Activated T-helper 9 cell treated with anti-CD3 and anti-CD28 coated beads, Interleukin-2, amount 50 U/mL, for 16 hours (primary cell): ENCODE measurements at places on chromosomes 11 and 22.

- DNase-seq = no peak
Observed at GRCh38 chr11:70525006-70525405, 126.7 kb downstream of the CTTN start.

- no peak for DNase-seq
Observed at GRCh38 chr11:88535916-88536547, 198.5 kb upstream of the CTSC start.

- DNase-seq = peak; percentile 52
Observed at GRCh38 chr22:17785185-17786184, 11.2 kb upstream of the BID start.

DNA sequence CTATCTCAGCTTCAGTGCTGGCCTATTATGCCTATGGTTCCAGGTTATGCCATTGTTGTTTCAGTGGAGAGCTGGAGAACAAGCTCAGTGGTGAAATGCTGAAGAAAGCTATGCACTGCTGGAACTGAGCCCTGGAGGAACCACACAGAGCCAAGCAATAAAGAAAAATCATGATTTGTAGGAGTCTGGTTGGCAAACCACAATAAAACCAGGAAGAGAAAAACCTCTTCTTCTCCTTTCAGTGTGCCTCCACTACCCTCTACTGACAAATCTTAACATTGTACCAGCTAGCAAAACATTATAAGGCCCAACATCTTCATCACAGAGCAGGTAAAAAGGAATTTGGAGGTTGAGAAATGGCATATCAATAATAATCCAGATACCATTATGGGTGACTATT, 5.3 kb downstream of the OR51F2 start:
- DNase-seq = no peak

- DNase-seq = no peak
Observed at GRCh38 chr22:34842630-34843029, 223.3 kb upstream of the ISX start.

DNA sequence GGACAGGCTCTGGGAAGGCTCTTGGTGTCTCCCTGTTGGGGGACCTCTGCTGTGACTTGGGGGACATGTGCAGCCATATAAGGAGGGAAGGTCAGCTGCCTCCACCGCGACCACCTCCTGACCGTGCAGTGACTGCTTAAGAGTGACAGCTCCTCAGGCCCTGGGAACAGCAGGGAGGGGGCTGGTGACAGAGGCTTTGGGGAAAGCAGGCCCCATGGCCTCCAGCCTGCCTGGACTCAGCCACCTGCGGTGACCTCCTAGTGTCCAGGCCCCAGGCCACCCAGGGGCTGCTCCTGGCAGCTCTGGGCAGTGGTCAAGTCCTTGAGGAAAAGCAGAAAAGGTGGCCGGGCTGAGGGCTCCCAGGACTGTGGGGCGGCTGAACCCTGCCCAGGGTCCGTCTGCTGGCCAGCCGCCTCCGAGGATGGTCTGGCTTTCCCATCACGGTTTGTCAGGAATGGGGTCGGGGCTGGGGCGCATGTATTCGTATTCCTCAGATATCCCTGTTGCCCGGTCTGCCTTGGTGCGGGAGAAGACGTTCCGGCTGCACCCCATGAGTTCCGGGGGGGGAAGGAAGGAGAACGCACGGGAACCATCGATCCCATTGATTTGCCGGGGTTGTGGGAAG, 96.8 kb downstream of the WNT7B start:
- DNase-seq = no peak

DNA sequence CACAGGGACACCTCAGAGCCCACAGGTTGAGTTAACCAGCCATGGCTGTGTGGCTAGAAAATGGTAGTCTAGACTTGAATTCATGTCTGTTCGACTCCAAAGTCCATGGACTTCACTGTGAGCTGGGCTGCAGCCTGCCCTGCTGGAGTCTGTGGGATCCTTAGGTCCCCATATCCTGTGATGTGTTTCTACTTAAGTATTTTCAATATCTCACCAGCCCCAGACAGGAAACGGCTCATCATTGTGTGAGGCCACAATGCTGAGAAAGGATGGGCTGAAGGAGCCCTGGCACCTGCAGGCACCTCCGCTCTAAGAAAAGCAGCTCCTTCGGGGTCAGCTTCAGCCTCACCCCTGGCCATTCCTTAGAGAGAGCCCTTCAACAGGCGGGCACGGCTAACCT, 93.1 kb downstream of the NAT10 start:
- DNase-seq = no peak

GRCh38 chr22:49300241-49300640, 527.4 kb downstream of the BRD1 start:
- no peak for DNase-seq

- peak; percentile 12 for DNase-seq
Observed at GRCh38 chr22:18000441-18001039, 23.8 kb downstream of the MICAL3 start.

DNA sequence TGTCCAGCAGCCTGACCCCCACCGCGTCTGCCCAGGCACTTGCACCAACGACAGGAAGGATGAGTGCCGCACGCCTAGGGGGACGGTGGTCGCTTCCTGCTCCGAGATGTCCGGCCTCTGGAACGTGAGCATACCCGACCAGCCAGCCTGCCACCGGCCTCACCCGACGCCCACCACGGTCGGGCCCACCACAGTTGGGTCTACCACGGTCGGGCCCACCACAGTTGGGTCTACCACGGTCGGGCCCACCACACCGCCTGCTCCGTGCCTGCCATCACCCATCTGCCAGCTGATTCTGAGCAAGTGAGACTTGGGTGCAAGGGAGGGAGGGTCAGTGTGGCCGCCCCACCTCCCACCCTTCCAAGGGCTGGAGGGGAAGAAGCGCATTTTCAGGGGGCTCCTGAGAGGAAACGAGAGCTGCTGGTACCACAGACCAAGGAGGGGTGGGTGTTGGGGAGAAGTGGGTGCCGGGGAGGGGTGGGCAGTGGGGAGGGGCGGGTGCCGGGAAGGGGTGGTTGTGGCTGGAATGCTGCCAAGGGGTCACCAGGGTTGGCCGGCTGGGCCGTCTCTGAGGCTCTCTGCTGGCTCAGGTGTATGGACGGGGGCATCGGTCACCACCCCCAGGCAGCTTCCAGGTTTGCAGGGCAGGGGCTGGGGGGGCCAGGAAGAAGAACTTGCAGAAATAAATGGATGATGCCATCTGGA, 27.7 kb upstream of the MUC5B start:
- no peak for DNase-seq

- no peak for DNase-seq
Observed at GRCh38 chr22:28448625-28449024, 231.0 kb downstream of the TTC28 start.

GRCh38 chr22:46041642-46042041, 64.7 kb upstream of the WNT7B start:
- no peak for DNase-seq

- no peak for DNase-seq
Observed at GRCh38 chr22:40156001-40156516, 21.7 kb upstream of the TNRC6B start.

DNA sequence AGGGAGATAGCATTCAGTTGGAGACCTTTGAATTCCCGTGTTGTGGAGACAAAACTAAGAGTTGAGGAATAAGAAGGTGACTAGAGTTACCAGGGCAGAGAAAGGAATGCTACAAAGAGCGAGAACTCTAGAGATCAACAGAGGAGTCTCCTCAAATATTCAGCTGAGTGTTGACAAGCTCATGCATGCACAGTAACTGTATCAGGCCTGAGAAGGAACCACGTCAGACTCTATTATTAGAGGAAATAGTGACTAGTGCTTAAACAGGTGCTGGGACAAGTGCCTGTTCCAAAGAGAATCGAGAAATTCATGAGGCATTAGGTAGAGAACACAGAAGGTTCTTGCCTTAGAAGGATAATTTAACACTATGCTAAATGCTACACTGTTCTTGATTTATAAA, 333.8 kb upstream of the CHORDC1 start:
- DNase-seq = no peak

DNA sequence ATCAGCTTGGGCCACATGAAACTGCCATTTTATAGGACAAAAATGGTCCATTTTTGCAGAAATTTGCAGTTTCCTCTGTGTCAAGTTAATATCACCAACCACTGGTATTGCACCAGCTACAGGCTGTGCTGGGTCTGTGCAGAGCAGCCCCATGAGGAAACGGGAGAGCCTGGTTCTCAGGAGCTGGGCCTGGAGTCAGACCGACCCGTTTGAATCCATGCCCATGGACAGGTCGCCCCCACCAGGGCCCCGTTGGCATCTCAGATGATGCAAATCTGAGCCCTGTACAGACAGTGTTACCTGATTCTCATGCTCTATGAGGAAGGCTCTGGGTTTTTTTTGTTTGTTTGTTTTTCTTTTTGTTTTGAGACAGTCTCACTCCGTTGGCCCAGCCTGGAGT, 9.8 kb upstream of the SEC14L6 start:
- DNase-seq = no peak

- no peak for DNase-seq
Observed at GRCh38 chr11:57348636-57349313, 10.6 kb downstream of the P2RX3 start.

DNA sequence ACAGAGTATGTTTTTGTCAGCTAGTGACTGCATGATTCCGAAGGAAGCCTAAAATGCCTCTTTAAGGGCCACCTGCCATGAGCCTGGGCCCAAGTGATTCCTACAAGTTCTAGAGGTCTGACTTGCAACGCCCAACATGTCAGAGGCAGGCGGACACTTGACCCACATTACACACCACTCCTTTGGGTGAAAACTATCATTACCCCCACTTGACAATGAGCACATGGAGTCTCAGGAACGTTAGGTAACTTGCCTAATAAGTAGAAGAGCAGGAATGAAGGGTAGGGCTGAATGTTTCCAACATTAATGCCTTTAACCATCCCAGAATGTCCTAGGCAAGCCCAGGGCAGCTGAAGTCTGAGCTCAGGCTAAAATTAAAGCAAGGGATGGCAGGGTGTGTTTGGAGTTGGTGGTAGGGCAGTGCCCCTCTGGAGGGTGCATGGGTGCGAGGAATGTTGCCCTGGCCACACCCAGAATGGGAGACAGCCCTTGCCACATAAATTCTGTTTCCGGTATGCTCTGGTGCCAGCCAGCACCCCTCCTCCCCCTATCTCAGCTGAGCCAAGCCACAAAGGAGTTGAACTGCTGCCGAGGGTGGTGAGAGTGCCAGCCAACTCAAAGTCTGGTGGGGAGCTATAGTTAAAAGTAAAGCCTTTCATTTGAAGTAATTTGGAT, 2.5 kb downstream of the PLAAT2 start:
- no peak for DNase-seq

DNA sequence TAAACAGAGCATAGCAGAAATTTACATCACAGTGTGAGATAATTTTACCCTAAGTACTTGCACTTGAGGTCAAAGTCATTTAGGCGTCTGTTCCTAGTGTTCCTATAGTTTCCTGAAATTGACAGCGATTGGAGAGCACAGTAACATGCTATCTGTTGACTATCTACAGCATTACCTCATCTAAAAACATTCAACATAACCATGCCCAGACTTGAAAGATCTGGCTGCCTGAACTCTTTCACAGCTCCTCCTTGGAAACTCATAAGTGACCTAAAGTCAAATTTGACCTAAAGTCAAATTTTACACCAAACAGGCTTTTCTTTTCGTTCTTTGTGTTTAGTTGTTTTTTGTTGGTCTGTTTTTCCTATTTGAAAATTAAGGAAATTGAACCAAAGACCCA, 233.8 kb upstream of the UBASH3B start:
- no peak for DNase-seq

DNA sequence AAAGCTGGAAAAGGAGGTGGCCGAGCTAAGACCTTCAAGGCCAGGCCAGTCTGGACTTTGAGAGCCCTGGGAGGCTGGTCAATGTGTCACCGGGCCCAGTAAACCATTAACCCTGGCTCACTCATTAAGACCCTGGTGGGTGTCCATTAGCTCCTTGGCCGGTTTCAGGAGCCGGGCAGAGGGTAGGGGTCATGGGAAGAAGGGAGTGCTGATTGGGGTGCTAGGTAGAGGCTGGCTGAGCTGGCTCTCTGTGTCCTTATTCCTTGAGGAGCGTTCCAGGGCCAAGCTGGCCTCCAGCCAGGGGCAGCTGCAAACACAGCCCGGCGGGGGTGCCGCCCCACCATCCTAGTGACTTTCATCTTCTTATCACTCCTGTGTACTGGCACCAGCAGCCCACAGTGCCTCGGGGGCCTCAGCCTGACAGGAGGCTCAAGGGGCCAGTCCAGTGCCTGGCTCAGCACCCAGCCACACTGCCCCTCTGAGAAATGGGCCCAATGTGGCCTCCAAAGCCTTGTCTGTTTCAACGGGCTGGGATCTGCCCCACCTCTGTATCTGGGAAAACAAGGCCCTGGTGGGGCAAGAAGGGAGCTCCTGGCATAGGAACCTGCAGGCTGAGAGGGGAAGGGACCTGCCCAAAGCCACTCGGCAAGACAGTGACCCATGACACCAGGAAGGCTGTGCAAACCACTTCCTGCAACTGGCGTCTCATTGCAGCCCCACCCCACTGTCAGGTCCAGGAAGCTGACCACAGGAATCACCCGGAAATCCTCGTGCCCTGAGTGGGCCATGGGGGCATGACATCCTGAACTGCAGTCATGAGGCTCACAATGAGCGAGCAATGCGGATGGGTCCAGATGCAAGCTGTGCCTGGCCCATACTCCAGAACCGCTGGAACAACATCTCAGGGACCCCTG, 15.1 kb upstream of the RGL4 start:
- no peak for DNase-seq

- no peak for DNase-seq
Observed at GRCh38 chr11:17898782-17899181, 114.1 kb downstream of the SERGEF start.
